ENCODE measurements at places on chromosomes 6 and 20. TPM values are rescaled to one million over a fixed set of nuclear protein-coding genes. Genes with fewer than 3 reads are reported as not detected.
A peak's percentile ranks its signal among the peaks of the same experiment; 100 is the strongest.

Gene JPH2
- 38.9 TPM for total RNA-seq

Gene PLCB4
- 22.2 TPM for total RNA-seq

Gene KCNQ2
- total RNA-seq, result not detected

Gene SEMG1
- total RNA-seq, result not detected

Gene RHAG
- 0.92 TPM for total RNA-seq

Gene NKAPL
- 0.45 TPM for total RNA-seq

Gene FOXC1
- total RNA-seq, result 2.0 TPM

Gene HLA-DPB1
- not detected for total RNA-seq

DNA sequence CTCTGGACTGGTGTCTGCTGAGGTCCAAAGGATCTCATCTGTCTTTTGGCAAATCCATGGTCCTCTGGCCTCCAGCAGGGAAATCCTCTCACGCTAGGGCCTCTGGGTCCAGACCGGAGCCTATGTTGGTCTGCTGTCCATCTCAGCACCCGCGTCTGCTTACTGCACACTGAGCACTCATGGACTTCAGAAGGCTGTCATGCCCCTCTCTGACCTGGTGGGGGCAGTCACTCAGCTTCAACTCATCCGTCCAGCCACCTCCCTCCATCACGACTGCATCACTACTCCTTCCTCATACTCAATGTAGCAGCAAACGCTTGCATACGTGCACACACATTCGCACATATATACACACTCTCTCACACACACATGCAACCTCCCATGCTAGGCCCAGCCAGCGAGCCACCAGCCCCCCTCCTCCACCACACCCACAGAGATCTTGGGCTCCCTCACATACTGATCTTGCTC lies 33.3 kb downstream of the GABRR2 start:
- DNase-seq, result peak; percentile 41

GRCh38 chr20:5667705-5668528 lies 82.3 kb upstream of the SHLD1 start:
- DNase-seq, result no peak

DNA sequence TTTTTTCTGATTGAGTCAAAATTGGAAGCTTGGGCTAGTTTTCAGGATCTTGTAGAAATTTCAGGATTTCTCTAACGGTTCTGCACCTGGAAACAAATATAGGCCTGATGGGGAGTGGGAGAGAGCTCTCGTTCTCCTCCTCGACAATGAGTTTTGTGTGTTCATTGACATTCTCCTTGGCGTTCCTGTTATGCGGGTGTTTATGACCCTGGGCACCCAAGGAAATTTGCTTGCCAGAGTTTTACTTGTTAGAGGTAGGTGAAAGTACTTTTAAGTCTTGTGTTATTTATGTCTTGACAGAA lies 2.2 kb downstream of the ASXL1 start:
- no peak for DNase-seq

GRCh38 chr6:33656844-33657243 lies 35.7 kb downstream of the ITPR3 start:
- DNase-seq, result no peak

DNA sequence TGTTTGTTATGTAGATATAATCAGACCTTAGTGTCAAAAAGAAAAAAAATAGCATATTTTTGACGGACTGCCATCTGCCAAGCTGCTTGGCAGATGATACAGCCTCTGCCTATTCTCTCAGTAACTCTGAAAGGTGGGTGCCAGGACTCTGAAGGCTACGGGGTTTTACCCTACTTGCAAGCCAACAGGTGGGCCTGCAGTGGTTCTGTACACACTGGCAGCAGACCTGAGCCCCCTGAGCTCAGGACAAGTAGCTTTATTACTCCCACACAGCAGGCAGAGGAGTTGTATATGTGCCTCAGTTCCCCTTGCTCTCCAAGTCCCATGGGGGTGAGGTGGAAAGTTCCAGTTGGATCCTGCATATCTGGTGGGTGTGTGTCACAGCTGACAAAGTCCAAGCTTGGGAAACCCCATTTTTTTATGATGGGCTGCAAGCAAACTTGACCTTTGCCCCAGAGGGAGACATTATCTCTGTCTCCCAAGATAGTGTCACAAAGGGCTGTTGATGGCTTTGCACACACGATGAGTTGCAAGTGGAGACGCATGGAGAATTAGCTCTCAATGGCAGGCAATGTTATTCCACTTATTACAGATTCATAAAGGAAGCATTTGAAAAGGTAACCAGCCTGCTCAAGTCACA lies 20.5 kb upstream of the AFDN start:
- DNase-seq, result no peak

- no peak for DNase-seq
Measured at GRCh38 chr6:52965380-52965779, 29.7 kb downstream of the GSTA4 start.

- DNase-seq, result no peak
Measured at GRCh38 chr6:10884245-10884972, 2.4 kb upstream of the SYCP2L start.

- DNase-seq, result no peak
Measured at GRCh38 chr20:5416086-5416485, 99.3 kb upstream of the PROKR2 start.

DNA sequence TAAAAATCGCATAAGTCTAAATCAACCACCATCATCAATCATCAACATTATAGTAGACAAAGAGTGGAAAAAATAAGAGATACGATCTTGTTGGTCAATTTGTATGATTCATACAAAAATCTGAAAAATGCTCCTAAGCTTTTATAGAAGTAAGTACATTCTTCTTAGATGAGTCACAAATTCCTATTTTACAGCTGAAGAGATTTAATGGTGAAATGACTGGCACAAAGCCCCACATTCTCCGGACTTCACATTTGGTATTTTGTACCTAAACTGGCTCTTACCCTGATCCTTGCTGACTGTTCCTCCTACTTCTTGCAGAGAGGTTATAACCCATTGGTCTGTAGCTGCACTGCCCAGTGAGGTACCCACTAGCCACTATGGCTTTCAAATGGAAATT lies 29.9 kb upstream of the PREP start:
- DNase-seq, result no peak

- DNase-seq, result no peak
Measured at GRCh38 chr6:154095571-154095970, 56.5 kb downstream of the OPRM1 start.

GRCh38 chr20:48736231-48736630 lies 91.6 kb downstream of the PREX1 start:
- DNase-seq, result no peak

DNA sequence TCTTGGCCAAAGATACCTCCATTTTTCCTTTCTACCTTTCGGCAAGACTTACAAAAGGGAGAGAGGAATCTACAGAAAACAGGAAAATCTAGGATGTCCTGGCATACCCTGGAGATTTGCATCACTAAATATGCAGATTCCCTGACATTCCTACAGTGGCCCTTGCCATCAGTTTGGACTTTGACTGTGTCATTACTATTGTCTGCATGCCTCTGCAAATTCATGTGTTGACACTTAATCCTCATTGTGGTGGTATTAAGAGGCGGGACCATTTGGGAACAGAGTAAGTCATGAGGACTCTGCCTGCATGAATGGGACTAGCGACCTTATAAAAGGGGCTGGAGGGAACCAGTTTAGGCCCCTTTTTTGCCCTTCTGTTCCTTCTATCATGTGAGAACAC lies 50.5 kb upstream of the DTNBP1 start:
- no peak for DNase-seq

- DNase-seq, result no peak
Measured at GRCh38 chr20:49282584-49283171, 4.8 kb upstream of the ZNFX1 start.

GRCh38 chr6:17589406-17590096 lies 10.6 kb upstream of the FAM8A1 start:
- peak; percentile 46 for DNase-seq

DNA sequence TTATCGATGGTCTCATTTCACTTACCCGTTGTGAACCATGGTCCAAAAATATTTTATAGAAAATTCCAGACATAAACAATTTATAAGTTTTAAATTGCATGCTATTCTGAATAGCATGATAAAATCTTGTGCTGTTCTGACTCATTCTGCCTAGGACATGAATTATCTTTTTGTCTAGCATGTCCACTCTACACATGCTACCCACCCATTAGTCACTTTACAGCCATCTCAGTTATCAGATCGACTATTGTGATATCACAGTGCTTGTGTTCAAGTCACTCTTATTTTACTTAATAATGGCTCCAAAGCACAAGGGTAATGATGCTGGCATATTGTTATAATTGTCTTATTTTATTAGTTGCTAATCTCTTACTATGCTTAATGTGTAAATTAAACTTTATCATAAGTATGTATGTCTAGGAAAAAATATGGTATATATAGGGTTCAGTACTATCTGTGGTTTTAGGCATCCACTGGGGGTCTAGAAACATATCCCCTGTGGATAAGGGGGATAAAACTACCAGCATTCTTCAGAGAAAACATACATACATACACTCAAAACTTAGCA lies 252.0 kb upstream of the HTR1E start:
- DNase-seq, result no peak

GRCh38 chr6:63503199-63503598 lies 69.1 kb upstream of the LOC128125822 start:
- DNase-seq, result no peak

DNA sequence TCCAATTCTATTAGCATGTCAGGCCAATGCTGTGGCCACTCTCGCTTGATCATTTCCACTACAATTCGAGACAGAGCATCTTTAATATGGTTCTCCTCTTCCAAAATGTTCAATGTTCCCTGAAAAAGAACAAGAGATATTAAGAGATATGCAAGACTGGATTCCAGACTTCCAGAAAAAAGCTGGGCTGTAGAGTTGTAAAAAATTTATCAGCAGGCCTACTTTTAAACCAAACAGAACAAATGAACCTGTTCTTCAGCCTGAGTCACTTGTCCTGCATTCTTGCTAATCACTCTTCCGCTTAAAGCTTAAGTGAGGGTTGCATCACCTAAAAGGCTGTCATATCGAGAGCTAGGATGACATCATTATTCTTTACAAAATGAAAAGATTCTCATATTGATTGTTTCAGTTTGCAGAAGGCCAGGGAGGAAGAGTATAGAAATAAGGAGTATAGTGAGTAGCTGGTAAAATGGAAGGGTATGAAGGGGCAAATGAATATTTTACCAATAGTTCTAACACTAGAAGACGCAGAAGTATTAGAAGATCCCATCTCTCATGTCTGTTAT lies 4.9 kb downstream of the XPO5 start:
- no peak for DNase-seq

DNA sequence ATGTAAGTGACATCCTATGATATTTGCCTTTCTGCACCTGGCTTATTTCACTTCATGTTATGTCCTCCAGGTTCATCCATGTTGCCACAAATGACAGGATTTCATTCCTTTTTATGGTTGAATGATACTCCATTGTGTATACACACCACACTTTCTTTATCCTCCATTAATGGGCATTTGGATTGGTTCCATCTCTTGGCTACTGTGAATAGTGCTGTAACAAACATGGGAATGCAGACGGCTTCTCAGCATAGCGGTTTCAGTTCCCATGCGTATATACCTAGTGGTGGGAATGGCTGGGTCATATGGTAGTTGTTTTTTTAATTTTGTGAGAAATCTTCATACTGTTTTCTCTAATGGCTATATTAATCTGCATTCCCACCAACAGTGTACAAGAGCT lies 14.8 kb downstream of the MTHFD1L start:
- no peak for DNase-seq
